GM23248 (cell line): ENCODE measurements at places on chromosomes 1 and 21. TPM values are rescaled to one million over a fixed set of nuclear protein-coding genes. Genes with fewer than 3 reads are reported as not detected.

- DNase-seq: peak; percentile 18
Observed at GRCh38 chr1:26949266-26949925, 10.9 kb downstream of the KDF1 start.

ZNF683 gene
- polyA plus RNA-seq: not detected in 2 replicates

GRCh38 chr1:184576822-184577221, 177.8 kb downstream of the EDEM3 start:
- DNase-seq: no peak

GBP6 gene
- not detected in 2 replicates for polyA plus RNA-seq

TDRKH gene
- polyA plus RNA-seq: 1.9 and 2.2 TPM in 2 replicates

DNA sequence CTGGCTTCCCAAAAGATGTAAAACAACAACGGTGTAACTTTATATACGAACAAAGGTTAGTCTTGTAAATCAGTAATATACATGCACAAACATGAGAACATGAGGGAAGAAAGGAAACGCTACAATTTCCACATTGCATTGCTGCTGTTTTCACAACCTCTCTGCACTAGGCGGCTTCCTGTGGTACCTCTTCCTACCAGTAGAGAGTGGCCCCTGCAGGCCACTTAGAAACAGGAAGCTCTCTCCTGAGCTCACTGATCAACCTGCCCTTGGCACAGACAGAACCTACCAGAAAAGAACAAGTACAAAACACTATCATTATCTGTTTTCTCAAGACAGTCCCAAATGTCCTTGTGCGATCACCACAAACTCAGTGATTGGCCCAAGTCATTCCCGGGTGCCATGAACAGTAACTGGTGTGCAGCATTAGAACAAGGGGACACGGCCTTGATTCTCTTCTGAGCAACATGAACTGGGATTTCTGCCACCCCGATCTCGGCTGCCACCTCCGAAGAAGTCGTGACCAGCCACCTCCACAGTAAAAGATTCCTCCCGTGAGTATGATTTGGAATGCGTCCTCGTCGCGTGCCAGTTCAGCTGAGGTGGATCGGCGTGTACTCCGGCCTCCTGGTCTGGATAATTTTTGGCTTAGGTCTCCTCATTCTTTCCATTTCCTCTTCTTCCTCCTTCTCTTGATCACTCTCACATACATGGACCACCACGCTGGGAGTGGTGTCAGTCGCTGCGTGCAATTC, 5.7 kb upstream of the KCNE1 start:
- no peak for DNase-seq

DNA sequence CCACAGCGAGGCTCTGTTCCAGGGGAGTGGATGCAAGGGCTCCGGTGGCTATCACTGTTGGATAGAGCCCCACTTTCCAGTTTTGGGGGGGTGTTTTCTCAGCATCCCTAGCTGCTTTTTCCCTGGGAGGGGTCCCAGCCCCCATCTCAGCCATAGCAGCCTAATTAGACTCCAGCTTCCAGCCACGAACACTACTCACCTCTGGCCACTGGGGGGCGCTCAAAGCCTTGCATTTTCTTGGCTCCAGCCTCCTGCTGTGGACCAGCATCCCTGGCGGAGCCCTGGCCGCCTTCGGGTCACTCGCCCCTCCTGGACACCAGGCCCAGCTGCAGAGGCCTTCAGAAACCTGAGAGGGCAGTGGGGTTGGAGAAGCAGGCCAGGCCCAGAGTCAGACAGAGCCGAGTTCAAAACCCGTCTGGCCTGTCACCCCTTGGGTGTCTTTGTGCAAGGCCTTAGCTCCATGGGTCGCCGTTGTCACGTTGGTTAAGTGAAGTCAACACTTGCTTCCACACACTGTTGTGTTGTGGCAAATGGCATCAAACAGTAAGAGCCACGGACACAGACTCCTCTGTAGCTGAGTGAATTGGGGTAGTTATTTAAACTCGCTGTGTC, 93.5 kb upstream of the ACTL8 start:
- peak; percentile 64 for DNase-seq

GRCh38 chr1:55751776-55752175, 536.6 kb upstream of the USP24 start:
- DNase-seq: no peak
